ENCODE measurements at places on chromosomes 4 and X.

- DNase-seq, result no peak
Observed at GRCh38 chr4:5686338-5686737, 22.0 kb downstream of the EVC2 start.

- no peak for DNase-seq
Observed at GRCh38 chr4:5526080-5526846, 182.1 kb downstream of the EVC2 start.

DNA sequence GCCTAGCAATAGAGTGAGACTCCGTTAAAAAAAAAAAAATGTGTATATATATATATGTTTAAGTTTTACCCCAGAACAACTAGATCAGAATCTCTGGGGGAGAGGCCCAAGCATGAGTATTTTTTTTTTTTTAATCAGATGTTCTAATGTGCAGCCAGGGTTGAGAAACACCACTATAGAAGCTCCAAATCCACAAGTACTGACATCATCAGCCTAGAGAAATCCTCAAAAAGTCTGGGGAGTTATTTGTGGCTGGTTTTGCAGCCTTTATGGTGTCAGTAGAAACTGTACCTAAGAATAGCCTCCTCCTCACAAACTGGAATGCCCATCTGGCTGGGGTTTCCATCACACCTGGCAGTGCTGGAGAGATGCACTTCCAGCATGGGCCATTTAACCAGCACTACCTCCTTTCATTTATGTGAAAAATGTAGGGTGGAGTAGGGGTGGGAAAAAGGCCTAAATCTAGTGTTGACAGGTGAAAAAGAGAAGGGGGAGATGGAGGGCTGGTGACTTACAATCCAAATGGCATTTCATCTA, 93.5 kb downstream of the CBLL2 start:
- DNase-seq, result no peak

GRCh38 chrX:8960957-8961468, 72.9 kb downstream of the FAM9B start:
- no peak for DNase-seq

GRCh38 chrX:107560980-107561379, 67.3 kb upstream of the PRPS1 start:
- no peak for DNase-seq

DNA sequence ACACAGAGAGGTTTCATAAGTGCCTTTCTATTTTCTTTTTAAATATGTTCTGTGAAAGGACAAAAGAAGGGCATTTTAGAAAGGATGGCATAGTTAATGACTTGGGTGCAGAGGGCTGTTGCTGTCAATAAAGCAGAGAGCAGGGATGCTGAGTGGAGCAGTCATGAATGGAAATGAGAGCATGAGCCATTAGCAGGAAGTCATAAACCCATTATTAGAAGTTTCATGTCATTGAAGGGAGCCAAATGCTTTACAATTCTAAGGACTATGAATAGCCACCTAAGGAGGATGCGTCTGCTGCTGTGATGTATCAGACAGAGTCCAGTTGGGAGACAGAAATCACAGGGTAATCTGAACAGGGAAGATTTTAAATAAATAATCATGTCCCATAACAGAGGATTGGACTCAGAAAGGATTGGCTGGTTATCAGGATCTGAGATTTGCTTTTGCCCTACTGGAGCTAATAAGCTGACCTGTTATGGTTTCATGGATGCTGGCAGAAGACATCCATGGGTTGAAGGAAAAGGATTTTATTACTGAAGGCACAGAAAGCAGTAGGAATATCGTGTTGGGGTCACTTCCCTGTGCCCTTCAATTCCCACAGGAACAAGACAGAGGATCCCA, 47.5 kb upstream of the WDR19 start:
- no peak for DNase-seq

- no peak for DNase-seq
Observed at GRCh38 chr4:89021684-89022083, 35.3 kb downstream of the FAM13A start.

GRCh38 chrX:139844163-139844562, 88.7 kb downstream of the ATP11C start:
- no peak for DNase-seq

Data from activated CD4-positive, alpha-beta T cell treated with anti-CD3 and anti-CD28 coated beads, Interleukin-2, amount 50 U/mL, for 4 hours (primary cell).